ENCODE measurements at places on chromosomes 16 and 17.
A peak's percentile ranks its signal among the peaks of the same experiment; 100 is the strongest.

GRCh38 chr17:56638591-56639051 lies 45.1 kb downstream of the NOG start:
- DNase-seq: no peak

DNA sequence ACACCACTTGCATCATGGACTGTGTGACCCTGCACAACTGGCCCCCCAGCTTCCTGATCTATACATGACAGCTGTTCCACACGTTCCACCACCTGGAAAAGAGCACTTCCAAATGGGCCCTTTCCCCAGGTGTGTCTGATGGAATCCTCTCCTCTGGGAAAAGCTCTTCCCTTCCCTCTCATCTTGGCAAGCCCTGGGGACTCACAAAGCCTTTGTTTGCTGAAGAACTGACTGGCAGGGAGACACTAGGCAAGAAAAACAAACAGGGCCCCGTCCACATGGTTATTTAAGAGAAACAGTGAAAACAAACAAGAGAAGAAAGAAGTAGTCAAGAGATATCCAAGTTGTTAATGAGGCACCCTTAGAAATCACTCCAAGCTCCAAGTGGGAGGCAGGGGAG lies 52.6 kb downstream of the C16orf95 start:
- no peak for DNase-seq

GRCh38 chr16:74449470-74449869 lies 28.2 kb upstream of the CLEC18B start:
- no peak for DNase-seq

GRCh38 chr16:58299757-58300349 lies 5.0 kb upstream of the PRSS54 start:
- peak; percentile 36 for DNase-seq

- DNase-seq: no peak
Measured at GRCh38 chr17:64113006-64113405, 16.9 kb downstream of the ERN1 start.

- no peak for DNase-seq
Measured at GRCh38 chr16:58205276-58206036, 7.5 kb upstream of the CSNK2A2 start.

GRCh38 chr16:85857406-85857805 lies 41.6 kb upstream of the IRF8 start:
- no peak for DNase-seq

GRCh38 chr17:35865412-35866340 lies 3.0 kb downstream of the HEATR9 start:
- peak; percentile 25 for DNase-seq

- DNase-seq: no peak
Measured at GRCh38 chr16:3519581-3519980, 18.8 kb downstream of the CLUAP1 start.

GRCh38 chr16:83539736-83540490 lies 267.9 kb upstream of the HSBP1 start:
- DNase-seq: no peak

GRCh38 chr17:65656390-65657250 lies 95.2 kb upstream of the AXIN2 start:
- DNase-seq: no peak

DNA sequence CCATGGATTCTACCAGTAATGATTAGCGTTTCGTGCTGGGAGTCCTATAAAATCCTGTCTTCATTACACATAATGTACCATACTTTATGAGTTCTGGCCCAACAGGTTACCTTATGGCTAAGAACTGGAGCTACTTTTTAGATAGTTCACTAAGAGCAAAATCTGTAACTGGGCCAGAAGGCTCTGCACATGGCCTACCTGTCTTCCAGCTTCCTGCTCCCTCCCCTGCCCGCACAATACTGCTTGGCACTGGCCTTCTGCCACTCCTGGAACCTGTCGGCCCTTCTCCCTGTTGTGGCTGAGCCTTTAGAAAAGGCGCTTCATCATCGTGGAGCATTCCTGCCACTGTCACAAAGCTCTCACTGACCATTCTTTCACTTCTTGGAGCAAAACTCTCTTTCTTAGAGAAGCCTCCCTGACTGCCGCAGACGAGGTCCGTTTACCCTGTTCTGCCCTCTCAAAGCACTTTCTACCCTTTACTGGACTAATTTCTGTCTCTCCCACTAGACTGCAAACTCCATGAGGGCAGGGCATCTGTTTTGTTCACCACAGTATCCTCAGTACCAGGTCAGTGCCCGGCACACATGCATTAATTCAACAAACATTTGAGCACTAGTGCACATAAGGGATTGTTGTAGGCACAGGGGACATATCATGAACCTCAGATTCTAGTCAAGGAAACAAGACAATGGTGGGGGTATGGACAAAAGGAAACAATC lies 116.5 kb downstream of the PARN start:
- DNase-seq: no peak

- peak; percentile 6 for DNase-seq
Measured at GRCh38 chr16:82439678-82440293, 187.0 kb upstream of the CDH13 start.

- no peak for DNase-seq
Measured at GRCh38 chr17:13001991-13002615, 15.7 kb downstream of the ELAC2 start.

DNA sequence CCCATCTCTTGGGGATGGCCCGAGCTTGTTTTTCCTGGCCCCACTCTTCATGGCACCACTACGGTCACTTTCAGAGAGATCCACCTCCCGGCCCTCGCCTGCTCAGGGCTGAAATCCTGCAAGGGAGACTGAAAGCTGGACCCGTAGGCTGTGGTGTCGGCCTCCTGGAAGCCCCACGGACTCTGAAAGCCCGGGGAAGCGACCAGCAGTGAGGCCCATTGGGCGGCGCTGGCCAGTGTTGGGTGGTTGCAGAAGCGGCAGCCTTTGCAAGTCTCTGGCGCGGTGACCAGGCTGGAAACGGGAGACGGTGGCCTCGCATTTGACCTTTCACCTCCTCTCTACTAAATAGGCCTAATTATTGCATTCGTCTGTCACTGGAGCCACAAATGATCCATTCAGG lies 186.0 kb upstream of the FOXF1 start:
- DNase-seq: no peak

GRCh38 chr17:1050996-1051925 lies 54.3 kb downstream of the TIMM22 start:
- DNase-seq: no peak

DNA sequence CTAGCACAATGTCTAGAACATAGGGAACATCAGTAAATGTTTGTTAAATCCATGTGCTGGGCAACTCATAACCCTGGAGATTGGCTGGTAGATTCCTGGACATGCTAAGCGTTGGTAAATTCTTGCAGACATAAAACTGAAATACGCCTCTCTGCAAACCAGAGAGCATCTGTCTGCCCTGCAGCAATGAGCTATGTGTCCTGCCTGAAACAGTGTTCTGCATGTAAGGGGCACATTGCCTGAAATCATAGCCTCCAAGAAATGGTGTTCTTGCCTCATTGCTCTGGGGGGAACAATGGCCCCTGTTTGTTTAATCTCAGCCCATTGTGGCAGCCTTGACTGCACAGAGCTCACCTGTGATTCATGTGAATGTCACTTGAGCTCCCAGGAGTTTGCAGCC lies 113.5 kb upstream of the CCL2 start:
- no peak for DNase-seq

- DNase-seq: no peak
Measured at GRCh38 chr17:73519011-73519410, 125.2 kb downstream of the SDK2 start.

- DNase-seq: no peak
Measured at GRCh38 chr16:30418350-30419181, 11.2 kb downstream of the ZNF771 start.

GRCh38 chr16:75043175-75043895 lies 44.5 kb downstream of the ZNRF1 start:
- DNase-seq: peak; percentile 86

- peak; percentile 95 for DNase-seq
Measured at GRCh38 chr16:69404275-69404805, 18.5 kb upstream of the TERF2 start.

- DNase-seq: no peak
Measured at GRCh38 chr16:23207485-23207884, 24.9 kb downstream of the SCNN1G start.

- no peak for DNase-seq
Measured at GRCh38 chr17:21425321-21425720, 49.2 kb downstream of the KCNJ12 start.

- no peak for DNase-seq
Measured at GRCh38 chr16:48583075-48584065, 26.6 kb downstream of the N4BP1 start.
